ENCODE measurements at places on chromosomes 2 and 18. TPM values are rescaled to one million over a fixed set of nuclear protein-coding genes. Genes with fewer than 3 reads are reported as not detected.

Gene CEBPZOS
- 49.9 TPM for polyA plus RNA-seq

- H3K4me1 ChIP-seq: no peaks in the 10 kb centered on the region
- H3K27me3 ChIP-seq: no peaks in the 10 kb centered on the region
- no peak overlapping the region for H3K4me3 ChIP-seq
- no peak overlapping the region for H3K27ac ChIP-seq
- H3K36me3 ChIP-seq: no peaks in the 10 kb centered on the region
These were observed 40.1 kb downstream of the DOCK10 start for GRCh38 chr2:225002039-225002655.

DNA sequence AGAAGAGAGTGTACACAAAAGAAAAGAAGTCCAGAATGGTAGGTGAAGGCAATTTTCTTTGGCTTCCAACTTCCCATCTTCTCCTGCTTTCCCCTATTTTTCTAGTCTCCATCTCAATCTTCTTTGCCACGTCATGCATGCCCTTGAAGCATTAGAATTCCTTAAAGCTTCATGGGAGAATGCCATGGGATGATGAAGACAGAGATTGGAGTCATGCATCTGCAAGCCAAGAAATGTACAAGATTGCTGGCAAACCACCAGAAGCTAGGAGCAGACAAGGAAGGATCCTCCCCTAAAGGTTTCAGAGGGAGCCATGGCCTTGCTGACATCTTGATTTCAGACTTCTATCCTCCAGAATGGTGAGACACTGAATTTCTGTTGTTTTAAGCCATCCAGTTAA lies 305.9 kb downstream of the HRH4 start:
- no peak for DNase-seq
- H3K27ac ChIP-seq: no peak overlapping the region
- H3K4me1 ChIP-seq: peaks cover 9% of the 10 kb centered on the region
- no peak overlapping the region for H3K4me3 ChIP-seq

GRCh38 chr2:187978356-187978755 lies 313.3 kb upstream of the GULP1 start:
- H3K36me3 ChIP-seq: no peaks in the 10 kb centered on the region
- H3K27ac ChIP-seq: no peak overlapping the region
- no peaks in the 10 kb centered on the region for H3K27me3 ChIP-seq
- no peak for DNase-seq

- DNase-seq: no peak
- H3K4me1 ChIP-seq: no peaks in the 10 kb centered on the region
- H3K36me3 ChIP-seq: no peaks in the 10 kb centered on the region
- H3K27ac ChIP-seq: no peak overlapping the region
These were observed 41.8 kb downstream of the CNGA3 start for GRCh38 chr2:98388081-98388480.

Gene AFF3
- polyA plus RNA-seq: 4.8 TPM

Gene INPP5D
- 12.6 TPM for polyA plus RNA-seq

GRCh38 chr18:47968006-47968676 lies 37.7 kb upstream of the SMAD2 start:
- H3K27ac ChIP-seq: no peak overlapping the region
- H3K36me3 ChIP-seq: no peaks in the 10 kb centered on the region
- H3K4me3 ChIP-seq: no peak overlapping the region
- peaks cover under 1% of the 10 kb centered on the region for H3K27me3 ChIP-seq
- no peaks in the 10 kb centered on the region for H3K4me1 ChIP-seq
- DNase-seq: no peak

Gene TNFRSF11A
- 21.7 TPM for polyA plus RNA-seq

DNA sequence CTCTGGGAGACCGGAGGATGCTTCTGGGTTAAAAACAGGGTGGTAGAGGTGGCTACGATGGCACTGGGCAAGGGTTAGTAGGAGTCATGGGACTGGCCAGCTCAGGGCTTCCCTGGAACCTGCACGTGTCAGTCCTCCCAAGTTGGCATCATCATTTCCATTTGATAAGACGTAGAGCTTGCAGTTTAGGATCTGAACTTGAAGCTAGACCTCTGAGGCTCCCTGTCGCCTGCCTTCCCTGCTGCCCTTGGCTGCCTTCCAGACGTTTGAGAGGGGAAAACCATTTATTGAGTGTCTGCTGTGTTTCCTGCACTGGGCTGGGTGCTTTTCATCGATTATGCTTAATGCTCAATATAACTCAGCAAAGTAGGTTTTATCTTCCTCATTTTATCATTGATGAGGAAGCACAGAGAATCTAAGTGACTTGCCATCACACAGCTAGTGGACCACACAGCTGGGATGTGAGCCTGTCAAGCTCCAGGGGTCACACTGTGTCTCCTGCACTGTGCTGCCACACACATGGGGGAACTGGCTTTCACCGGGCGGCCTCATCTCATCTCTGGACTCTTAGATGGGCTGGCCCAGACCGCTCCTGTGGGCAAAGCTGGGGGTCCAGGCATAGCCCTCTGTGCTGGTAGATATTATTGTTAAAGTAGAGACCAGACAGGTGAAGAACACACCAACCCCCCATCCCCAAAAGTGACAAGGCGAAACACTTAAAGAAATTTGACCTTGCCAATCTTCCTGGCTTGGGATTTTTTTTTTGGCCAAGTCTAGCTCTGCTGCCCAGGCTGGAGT lies 7.8 kb downstream of the NT5DC4 start:
- H3K27ac ChIP-seq: no peak overlapping the region
- DNase-seq: no peak
- peaks cover 28% of the 10 kb centered on the region for H3K4me1 ChIP-seq
- H3K36me3 ChIP-seq: no peaks in the 10 kb centered on the region

- no peaks in the 10 kb centered on the region for H3K27me3 ChIP-seq
- H3K4me1 ChIP-seq: no peaks in the 10 kb centered on the region
- H3K4me3 ChIP-seq: no peak overlapping the region
- no peak for DNase-seq
- no peak overlapping the region for H3K27ac ChIP-seq
These were observed 70.3 kb upstream of the NOSTRIN start for GRCh38 chr2:168732100-168732499.

Gene METTL21A
- polyA plus RNA-seq: 19.3 TPM

DNA sequence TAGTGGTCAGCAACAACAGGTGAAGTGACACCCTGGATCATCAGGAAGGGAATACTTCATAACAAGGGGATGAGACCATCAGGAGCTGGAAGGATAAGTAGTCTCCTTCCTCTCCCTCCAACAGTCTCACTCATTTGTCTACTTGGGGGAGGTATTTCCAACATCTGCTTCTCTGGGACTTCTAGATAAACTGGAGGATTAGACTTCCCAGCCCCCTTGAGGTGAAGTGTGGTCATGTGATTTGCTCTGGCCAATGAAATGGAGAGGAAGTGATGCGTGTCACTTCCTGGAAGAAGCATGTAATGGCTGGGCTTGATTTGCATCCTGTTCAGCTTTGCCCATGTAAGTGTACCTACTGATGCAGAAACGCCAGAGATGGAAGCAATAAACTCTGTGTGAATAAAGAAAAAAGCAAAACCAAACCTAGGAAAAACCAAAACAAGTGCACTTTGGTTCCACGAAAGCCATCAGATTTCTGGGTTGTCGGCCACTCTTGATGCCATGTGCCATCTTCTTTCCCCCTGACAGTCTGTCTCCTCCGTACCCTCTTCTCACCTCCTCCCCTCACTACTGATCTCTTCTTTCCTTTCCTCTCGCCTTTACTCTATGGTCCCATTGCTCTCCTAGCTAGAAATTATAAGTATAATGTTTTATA lies 76.1 kb upstream of the DNMT3A start:
- peaks cover 20% of the 10 kb centered on the region for H3K4me1 ChIP-seq
- no peak for DNase-seq
- no peak overlapping the region for H3K27ac ChIP-seq

- H3K36me3 ChIP-seq: no peaks in the 10 kb centered on the region
- H3K4me3 ChIP-seq: no peak overlapping the region
- no peak for DNase-seq
- no peak overlapping the region for H3K27ac ChIP-seq
- no peaks in the 10 kb centered on the region for H3K27me3 ChIP-seq
- H3K4me1 ChIP-seq: no peaks in the 10 kb centered on the region
These were observed 37.5 kb upstream of the SERPINB2 start for GRCh38 chr18:63850020-63850419.

Gene C2orf66
- polyA plus RNA-seq: 0.24 TPM

Gene CDK5R2
- polyA plus RNA-seq: 2.9 TPM

Gene TMEM18
- 34.9 TPM for polyA plus RNA-seq

DNA sequence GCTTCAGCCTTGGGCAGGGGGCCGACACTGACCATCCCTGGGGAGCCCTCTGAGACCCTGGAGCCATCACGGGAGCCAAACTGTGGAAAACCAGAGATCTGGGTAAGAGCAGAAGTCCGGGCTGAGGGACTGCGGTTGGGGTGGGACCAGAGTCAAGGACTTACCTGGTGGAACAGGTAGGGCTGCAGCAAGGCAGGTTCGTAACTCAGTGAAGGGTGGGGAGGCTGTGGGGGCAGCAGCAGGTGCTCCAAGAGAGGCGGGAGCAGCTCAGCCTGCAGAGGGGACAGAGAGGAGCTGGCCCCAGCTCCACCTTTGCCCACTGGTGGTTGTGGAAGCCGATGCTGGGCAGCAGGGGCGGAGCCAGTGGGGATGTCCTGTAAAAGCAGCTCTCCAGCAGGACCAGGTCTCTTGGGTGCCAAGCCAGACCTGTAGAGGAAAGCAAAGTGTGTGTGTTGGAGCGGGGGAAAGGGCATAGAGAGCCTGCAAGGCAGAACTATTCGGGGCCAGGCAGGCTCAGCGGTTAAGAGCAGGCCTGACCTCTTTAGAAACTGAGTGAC lies 6.7 kb downstream of the PTPRN start:
- DNase-seq: no peak
- no peaks in the 10 kb centered on the region for H3K36me3 ChIP-seq
- no peak overlapping the region for H3K27ac ChIP-seq
- no peaks in the 10 kb centered on the region for H3K4me1 ChIP-seq
- H3K4me3 ChIP-seq: no peak overlapping the region
- peaks cover 57% of the 10 kb centered on the region for H3K27me3 ChIP-seq

Data from large intestine (tissue), 12 donors.